ENCODE measurements at places on chromosomes 4 and X.

DNA sequence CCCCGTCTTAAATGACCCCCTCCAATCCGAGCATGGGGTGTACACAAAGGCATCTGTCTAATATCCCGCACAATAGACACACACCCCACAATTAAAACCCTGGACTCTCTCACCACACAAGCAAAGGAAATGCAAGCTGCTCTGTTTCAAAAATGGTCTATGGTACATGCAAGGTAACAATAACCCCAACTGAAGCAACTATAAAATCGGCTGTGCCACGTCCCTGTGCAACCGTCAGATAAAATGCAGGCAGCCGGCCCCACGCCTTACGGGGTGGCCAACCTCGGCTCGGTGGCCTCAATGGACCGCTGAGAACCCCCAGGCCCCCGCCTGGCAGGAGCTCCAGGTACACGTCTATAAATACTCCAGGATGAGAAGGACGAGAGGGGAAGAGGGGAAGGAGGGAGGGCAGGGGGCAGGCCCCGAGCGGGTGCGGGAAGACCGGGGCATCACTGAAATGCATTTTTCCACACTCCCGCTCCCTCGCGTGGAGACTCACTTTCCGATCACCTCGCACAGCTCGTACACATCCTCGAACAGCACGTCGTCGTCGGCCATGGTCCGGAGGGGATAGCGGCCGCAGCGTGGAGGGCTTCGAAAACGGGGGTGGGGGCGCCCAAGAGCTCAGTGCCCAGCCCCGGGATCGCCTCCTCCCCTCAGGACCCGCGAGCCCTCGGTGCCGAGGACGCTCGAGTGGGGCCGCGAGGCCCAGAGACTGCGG, 763 bp downstream of the CASK start:
- DNase-seq = peak; percentile 45

DNA sequence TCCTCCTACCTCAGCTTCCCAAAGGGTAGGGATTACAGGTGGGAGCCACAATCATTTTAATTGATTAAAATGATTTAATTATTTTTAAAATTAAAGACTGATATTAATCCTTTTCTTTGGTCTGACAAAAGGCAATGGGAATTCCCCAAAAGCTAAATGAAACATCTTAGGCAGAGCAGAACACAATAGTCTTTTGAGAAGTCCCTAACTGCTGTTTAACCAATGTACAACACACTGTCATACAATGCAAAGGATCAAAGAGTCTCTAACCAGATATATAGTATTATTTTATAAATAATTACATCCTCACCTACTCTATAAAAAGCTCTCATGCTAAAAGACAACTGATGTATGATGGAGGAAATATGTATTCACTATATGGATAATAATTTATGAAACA, 47.0 kb downstream of the THAP9 start:
- DNase-seq = no peak

DNA sequence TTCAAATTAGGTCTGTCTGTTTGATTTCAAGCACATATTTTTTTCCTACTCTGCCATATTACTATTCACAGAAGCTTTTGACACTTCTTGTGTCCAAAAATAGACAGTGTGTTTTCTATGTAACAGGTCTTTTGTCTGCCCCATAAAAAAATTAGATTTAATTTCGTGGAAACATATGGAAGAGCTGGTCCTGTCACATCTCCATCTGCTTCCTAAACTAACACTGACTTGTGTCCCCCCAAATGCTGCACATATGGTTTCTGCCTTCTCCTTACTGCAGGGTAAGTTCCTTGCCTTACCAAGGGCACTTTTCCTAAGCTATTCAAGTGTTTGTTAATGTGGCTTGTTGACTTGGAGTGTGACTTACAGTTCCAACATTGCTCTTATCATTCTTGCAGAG, 340.7 kb upstream of the ARX start:
- no peak for DNase-seq

GRCh38 chr4:41611881-41612871, 74.2 kb downstream of the LIMCH1 start:
- no peak for DNase-seq

DNA sequence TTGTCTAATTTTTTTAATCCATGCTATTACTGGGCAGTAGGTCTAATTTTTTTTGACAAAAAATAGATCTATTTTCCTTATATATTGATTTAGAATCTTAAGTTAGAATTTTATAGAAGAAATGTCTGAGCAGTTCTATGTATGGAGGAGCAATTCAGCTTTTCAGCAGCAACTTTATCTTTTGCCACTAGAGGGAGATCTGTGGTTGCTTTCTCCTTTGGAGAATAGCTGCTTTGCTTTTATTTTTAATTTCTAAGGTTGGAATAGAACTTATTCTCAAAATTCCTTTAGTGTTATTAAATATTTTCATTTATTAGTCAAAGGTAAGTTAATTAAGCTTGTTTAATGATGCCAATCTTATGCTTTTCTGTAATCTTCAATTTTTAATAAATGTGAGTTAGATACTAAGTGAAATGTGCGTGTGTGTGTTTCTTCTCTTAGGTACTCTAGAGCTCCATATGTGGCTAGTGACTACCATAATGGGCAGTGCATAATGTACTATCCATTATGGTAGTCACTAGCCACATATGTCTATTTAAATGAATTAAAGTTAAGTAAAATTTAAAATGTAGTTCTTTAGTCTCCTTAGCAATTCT, 29.3 kb downstream of the FAM199X start:
- DNase-seq = no peak

- no peak for DNase-seq
Measured at GRCh38 chr4:136763919-136764318, 768.4 kb downstream of the PCDH18 start.

DNA sequence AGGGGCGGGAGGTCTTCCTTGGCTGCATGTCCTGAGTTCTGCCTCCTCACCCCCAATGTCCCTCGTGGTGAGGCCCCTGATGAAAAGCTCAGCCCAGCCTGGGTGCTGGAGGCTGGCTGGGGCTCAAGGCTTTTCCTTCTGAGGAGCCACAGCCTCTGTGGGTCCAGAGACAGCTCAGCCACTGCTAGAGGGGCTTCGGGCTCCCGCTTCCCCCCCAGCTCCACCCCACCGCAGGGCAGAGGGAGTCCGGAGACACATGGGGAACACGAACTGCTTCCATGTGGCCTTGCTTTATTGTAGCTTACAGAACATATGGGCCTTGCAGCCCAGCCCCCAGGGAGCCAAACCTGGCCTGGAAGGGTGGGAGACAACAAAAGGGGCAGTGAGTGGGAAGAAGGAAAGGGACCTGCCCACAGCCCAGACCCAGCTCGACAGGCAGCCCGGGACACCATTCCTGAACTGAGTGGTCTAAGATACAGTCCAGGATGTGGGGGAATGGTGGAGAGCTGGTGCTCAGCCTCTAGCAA, 89.9 kb upstream of the NKX1-1 start:
- DNase-seq = no peak

DNA sequence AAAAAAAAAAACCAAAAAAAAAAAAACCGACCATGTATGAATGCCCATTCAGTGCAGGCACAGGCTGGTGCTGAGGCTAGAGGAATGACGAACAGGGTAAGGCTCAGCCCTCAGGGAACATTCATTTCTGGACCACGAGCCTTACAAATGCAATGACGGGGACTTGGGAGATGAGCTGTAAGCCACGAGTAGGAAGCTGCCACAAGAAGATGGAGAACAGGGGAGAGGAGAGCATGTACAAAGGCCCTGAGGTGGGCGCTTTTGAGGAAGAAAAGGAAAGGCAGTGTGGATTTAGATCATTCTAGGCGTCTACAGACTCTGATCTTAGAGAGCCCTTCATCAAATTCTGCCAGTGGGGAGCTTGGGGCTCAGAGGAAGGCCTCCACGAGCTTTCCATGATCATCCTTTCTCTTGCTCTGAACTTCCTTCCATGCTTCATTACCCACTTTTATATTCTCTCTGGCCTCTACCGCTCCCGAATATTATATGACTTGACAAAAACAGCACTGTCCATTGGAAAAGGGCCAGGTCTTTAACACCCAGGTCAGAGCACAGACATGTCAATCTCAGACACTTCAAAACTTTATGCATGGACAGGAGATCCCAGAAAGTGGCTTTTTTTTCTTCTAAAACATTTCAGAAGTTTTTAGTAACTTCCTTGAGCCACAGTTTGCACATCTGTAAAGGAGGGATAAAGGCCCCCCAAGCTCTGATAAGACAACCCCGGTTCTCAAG, 3.3 kb upstream of the ZNF518B start:
- no peak for DNase-seq

DNA sequence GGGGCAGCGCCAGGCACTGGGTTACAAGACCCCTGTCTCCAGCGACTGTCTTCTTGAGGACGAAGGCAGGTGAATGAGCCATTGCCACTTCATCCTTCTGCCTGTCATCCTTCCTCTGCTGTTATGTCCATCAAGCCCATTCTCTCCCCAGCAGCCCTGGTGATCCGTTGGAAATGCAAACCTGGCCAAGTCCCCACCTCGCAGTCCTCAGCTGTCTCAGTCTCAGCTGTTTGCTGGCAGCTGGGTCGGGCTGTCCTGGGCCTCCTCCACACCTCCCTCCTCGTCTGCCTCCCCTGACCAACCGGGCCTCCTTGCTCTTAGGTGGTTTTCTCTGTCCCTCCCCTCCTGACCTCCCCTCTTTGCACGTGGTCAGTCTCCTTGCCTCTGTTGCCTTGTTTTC, 38.0 kb downstream of the PTTG2 start:
- DNase-seq = no peak

DNA sequence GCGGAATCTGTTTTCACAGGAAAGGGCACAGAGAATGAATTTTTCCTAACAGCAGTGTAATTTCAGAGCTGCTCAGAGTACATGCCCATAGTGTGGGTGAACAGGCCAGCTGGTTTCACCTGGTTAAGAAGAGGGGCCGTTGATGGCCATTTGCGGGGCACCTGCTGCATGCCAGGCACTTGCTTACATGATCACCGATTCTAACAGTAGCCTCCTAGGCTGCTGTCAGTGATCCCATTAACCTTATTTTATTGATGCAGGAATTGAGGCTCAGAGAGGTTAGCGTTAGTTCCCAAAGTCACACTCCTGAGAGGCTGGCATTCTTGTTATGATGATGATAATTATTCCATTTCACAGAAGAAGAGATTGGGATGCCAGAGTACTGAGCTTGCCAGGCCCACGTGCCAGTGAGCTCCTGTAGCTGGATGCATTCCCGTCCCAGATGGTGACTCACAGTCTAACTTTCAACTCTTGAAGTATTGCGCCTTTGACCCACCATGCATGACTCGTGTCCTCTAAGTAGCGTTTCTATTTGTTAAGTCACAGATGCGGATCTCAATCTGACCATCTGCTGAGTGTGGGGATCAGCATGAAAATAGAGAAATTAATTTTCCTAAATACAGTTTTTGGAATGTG, 76.5 kb downstream of the PSAPL1 start:
- peak; percentile 74 for DNase-seq

GRCh38 chrX:49176421-49177326, 5.0 kb downstream of the PLP2 start:
- DNase-seq = peak; percentile 67

- DNase-seq = no peak
Measured at GRCh38 chr4:113587156-113587555, 174.4 kb downstream of the CAMK2D start.

DNA sequence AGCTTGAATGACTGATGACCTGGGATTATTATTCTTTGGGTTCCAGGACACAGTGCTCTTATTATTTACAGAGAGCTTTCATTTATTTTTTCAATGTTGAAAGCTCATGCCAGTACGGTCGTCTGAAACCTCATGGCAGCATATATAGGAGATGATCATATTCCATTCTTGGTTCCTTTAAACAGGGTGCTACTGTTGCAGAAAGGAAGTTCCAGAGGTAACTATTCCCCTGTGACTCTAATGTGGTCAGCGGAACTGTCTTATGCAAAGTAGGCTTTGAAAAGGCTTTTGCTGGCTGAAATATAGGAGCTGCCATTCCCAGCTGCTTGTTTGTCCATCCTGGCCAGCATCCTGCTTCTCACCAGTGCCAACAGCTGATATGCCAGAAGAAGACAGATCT, 208.3 kb upstream of the LEF1 start:
- no peak for DNase-seq

DNA sequence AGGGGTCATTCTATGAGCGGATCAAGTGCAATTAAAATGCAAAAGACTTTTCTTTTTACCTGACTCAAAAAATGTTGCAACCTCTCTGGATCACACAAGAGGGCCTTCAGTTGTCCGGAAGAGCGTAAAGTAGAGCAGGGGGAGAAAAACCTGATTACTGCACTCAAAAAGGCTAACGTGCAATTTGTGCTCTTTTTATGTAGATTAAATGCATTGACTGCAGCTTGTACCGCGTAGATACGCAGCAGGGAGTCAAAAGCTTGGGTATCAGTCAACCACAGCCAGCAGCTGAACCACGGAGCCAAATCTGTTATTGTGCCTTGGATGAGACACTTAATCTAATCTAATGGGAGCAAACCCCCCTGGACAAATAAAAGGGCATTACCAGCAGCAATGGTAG, 107.3 kb upstream of the RAI2 start:
- DNase-seq = no peak

DNA sequence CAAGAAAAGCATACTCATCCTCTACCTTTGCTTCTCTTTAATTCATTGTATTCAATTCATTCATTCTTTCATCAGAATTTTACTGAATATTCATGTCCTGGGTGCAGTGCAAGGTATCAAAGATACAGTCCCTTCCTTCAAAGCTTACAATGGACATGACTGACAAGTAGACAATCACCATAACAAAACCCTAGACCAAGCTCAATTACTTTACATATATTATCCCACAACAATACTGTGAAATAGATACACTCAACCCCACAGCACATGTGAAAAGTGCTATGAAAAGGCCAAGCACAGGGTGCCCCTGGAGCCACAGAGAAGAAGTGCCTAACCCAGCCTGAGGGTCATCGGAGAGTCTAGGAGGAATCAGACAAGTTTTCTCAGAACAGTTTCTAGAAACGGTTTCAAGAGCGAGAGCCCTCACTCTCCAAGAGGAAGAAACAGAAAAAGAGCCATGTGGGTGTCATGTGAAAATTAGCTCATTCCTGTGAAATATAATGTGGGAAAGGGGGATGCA, 15.3 kb downstream of the AMBN start:
- no peak for DNase-seq

DNA sequence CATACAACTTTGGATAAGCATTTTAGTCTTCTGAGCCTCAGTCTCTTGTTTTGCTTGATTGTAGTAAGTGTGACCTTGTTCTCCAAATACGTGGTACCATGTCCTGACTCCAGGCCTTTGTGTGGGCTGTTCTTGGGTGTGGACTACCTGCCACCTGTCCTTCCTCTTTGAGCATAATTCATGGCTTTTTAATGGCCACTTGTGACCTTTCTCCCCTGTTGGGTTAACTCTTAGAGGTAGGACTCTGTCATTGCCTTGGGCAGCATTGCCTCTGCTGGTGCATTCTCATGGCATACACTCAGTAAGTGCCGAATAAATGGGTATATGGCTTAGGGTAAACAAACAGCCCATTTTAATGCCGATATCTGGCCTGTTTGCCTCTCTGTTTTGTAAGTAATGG, 3.0 kb downstream of the NSD2 start:
- no peak for DNase-seq

Data from WERI-Rb-1 (cell line).